Foreskin fibroblast (primary cell): ENCODE measurements at places on chromosomes 7 and 10.
A peak's percentile ranks its signal among the peaks of the same experiment; 100 is the strongest.

DNA sequence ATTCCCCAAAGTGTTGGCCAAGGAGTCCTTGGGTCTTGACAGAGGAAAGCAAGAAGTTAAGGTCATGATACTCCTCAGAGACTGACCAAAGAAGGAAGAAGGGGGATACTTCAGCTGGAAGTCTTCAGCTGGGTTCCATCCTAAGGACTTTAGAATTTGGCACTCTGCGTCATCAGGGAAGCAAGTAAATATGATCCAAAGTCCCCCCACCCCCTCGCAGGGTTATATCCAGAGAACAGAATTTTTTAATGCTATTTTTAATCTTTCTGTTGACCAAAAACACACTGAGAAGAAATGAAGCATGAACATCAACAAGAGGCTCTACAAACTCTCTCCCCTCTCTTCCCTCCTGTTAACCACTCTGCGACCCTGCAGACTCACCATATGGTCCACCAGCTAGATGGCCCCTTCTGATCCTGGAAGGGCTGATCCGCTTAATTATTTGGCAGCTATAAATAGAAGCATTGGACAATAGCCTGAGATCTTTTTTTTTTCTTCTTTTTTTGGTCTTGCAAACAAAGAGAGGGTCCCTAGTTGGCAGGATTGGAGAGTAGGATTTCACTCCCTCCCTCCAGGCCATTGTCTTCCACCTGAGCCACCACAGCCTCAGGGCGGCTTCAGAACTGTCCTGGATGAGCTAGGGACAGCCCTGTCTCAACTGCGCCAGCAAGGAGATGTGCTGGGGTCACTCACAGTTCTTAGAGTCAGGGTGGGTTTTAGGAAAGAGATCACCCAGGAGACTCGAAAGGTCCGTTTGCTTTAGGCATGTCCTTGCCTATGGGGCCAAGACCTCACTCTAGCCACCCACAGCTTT is 196.0 kb downstream of the KCNMA1 start:
- no peak for DNase-seq

DNA sequence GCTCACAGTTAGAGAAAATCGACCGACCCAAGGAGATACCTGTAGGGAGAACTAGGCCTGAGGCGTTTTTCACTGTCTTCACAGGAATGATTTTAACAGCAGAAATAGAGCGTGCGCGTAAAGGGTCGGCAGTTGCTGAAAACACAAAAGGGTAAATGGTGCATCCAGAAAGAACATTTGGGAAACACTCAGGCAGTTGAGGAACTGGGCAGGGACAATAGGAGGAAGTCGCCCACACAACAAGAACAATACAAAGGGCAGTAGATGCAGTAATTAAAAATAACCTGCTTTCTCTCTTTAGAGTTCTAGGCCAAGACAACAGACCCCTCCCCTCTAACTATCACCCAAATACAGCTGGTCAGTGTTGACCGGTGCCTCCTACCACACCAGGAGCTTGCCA is 126.6 kb downstream of the SORBS1 start:
- DNase-seq, result no peak

- DNase-seq, result no peak
These were observed 22.2 kb downstream of the TAS2R41 start for GRCh38 chr7:143499743-143500348.

GRCh38 chr7:51817694-51818225 is 501.2 kb upstream of the COBL start:
- DNase-seq, result no peak

- DNase-seq, result no peak
These were observed 41.9 kb upstream of the DAGLB start for GRCh38 chr7:6489612-6490011.

- no peak for DNase-seq
These were observed 763.5 kb downstream of the AUTS2 start for GRCh38 chr7:70361821-70362220.

DNA sequence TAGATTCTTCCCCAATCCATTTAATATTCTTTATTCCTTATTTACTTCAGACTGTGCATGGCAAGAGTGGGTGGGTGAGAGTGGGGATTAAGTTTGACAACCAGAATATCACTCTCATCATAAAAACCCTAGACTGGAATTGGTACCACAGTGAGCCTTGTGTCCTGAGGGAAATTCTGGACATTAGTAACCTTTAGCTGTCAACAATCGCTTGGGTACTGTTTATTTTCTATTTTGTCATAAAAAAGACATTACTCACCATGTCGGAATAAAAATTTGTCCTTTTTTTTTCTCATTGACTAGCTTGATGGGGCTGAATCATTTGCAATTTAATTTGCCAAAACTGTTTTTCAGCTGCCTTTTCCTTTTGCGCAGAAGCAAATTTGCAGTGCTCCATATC is 176.1 kb upstream of the SEMA3C start:
- DNase-seq, result no peak

GRCh38 chr10:32976338-32976737 is 18.3 kb upstream of the ITGB1 start:
- no peak for DNase-seq

DNA sequence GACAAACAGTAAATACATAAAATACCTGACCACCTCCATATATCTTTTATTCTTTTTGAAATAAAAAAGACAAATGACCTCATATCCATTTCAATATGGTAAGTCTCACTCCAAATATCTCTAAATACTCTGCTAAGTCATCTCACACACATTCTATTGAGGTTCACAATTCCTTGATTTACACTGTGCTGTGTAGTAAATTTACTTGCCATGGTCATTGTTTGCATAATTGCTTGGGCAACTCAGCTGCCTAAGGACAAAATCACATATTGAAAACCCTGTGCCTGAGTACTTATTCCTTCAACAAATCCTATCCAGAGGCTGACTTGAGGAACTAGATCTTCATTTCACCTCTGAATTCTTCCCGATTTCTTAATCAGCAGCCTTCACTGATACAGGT is 176.4 kb downstream of the THSD7A start:
- no peak for DNase-seq

DNA sequence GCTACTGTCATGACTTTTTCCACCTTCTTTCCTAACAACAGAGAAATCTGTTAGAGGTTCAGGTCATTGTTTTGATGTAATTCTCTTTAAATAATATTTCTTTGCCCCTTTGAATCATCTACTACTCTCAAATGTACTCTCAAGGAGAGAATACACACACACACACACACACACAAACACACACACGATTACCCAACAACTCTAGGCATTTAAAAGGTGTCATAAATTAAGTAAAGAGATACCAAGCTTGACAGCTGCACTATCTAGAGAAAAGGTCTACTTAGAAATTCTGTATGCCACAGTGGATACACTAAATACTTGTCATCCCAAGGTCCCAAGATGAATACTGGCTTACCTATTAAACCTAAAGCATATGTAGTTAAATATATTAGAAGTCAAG is 4.8 kb downstream of the PANK1 start:
- no peak for DNase-seq

DNA sequence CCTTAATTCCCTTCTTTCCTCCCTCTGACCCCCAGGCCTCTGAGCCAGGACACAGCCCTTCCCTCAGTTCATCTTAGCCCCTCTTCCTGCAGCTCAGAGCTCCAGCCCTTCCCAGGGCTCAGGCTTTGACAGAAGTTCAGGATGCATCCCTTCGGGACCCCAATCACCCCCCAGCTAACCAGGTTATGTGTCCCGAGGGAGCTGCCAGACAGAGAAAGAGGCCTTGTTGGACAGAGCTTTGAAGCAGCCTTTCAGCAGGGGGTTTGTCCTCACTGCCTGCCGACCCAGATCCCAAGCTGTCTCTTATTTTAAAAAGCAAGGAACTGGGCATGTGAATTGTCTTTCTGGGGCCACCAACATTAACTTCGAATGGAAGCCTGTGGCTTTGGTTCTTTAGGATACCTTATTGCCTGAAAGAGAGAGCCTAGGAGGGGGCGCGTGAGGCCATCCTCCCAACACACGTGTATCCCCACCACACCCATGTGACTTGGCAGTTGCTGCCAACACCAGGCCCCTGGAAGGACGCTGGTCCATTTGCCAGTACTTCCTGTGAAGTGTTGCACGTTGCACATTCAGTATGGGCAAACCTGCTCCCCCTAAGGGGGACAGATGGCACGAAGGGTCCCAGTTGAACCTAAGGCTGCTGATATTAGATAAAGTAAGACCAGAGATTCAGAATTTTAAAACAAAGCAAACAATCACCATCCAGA is 858 bp downstream of the CCDC136 start:
- DNase-seq, result no peak

DNA sequence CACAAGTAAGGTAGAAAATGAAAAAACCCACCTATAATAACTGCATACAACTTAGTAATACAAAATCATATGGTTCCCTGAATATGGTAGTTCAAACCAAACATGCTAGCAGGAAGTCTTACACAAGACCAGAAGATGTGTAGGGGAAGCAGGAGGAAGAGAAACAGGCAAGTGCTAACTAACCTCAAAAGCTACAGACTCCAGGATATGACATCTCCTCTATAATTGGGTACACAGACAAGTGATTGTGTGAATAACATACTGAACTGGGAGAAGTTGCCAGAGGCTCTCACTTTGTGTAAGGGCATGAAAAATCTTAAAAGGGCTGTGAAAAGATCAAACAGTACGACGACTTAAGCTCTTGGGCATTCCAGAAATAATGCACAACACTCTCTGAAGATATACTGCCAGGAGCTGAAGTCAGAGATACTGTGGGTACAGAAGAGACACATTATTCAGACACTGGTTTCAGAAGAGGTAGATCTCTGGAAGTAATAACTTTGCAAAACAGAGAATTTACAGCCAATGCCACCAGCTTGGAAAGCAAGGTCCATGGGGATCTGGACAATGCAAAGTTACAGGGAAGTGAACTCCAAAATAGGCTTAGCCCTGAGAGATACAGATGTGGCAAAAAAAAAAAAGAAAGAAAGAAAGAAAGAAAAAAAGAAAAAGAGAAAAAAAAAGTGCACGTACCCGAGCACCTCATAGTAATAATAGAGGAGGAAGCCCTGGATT is 767.2 kb downstream of the TNS3 start:
- peak; percentile 53 for DNase-seq

GRCh38 chr10:5843686-5844344 is 30.6 kb upstream of the GDI2 start:
- DNase-seq, result no peak

- DNase-seq, result no peak
These were observed 61.8 kb downstream of the TACC2 start for GRCh38 chr10:122050811-122051210.

DNA sequence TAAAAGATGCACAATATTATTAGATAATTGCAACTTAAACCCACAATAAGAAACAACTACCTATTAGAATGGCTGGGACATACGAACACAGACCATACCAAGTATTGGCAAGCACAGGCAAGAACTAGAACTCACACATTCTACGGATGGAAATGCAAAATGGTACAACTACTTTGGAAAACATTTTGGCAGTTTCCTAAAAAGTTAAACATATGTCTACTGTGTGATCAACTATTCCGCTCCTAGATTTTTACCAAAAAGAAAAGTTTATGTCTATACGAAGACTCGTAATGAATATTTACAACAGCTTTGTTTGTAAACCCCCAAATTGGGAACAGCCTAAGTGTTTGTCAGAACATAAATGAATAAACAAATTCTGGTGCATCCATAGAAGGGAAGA is 194.7 kb downstream of the FGFR2 start:
- no peak for DNase-seq

DNA sequence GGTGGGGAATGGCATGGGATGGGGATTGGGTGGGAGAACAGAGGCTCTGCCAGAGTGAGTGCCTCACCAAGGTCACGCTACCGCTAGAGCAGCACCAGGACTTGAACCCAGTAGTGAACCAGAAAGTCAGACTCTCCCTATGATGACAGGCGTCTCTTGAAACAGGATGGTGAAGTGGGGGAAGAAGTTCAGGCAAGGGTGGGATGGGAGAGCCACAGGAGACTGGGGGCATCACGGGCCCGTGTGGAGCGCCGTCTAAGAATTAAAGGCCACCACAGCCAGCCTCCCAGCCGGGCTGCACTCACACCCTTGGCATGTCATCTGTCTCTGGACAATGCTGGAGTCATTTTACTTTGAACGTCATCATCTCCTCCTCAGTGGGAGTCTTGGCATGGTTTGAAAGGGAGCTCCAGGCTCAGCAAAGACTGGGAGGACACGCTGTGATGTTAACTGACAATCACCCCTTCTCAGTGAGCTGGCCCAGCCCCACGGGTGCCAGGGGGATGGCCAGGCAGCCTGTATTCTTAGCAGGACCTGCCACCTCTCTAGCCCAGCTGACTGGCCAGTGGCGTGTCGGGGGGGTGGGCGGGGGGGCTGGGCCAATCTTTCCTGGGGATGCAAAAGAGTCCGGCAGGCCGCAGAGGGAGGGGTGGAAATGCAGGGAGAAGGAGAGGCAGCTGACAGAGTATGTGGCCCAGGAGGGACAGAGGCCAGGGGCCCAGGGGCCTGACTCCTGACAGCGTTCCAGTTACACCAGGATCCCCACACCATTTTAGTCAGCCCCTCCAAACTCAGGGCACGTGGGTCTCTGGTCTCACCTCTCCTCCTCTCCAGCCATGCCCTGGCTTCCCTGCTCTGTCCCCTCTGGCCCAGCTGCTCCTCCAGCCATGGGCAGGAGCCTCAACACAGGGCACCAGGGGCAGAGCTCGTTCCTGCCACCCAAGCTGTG is 96.2 kb downstream of the VOPP1 start:
- DNase-seq, result peak; percentile 63

GRCh38 chr10:89217057-89217990 is 10.2 kb upstream of the CH25H start:
- peak; percentile 79 for DNase-seq

- peak; percentile 94 for DNase-seq
These were observed 1.5 kb upstream of the C10orf95 start for GRCh38 chr10:102452672-102453340.

- no peak for DNase-seq
These were observed 703.4 kb upstream of the ANKRD30A start for GRCh38 chr10:36421992-36422391.

- peak; percentile 67 for DNase-seq
These were observed at the start of gene C1QL3 for GRCh38 chr10:16521311-16522016. Gene C1QL3 (minus strand): TSS chr10:16521879. CDS start chr10:16521065, 814 bp downstream.

DNA sequence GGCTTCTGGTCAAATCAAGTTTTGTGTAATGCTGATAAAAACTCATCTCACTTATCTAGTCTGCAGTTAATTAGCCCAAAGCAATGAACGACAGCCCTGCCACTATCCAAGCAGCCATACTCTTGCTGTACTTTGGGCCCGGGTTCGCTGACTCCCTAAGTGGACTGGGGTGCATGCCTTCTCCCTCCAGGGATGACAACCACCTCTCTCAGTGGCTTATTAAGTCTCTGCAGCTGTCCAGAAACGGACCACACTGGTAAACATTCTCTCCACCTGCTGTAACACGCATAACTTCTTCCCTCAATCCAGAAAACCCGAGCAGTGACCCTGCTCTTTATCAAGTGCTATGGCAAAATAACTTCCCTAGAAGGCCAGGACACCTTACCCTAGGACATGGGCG is 3.9 kb downstream of the FBXW4 start:
- DNase-seq, result no peak
